ENCODE measurements at places on chromosomes 1 and 21.

- no peak for DNase-seq
These were observed 49.9 kb upstream of the EDN2 start for GRCh38 chr1:41534181-41535076.

DNA sequence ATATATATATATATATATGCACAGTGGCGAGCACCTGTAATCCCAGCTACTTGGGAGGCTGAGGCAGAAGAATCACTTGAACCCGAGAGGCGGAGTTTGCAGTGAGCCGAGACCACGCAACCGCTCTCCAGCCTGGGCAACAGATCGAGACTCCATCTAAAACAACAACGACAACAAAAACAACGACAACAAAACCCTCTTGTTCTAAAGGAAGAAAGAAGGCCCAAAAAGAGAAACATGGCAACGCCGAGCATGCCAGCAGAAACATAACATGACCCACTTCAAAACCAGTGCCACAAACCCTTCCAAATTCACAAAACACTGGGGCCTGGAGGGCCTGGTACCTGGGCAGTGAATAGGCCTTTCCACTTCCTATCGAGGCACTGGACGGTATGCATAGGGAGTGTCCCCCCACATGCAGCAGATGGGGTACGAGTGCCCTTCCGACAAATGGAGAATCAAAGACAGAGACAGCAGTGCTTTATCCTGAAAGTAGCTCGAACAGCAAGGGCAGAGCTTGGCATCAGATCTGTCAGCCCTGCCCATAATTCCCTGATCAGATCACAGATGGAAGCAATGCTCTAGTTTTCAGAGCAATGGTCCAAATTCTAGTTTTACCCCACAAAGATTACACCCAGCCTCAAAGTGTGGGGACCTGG is 52.0 kb downstream of the TOMM20 start:
- no peak for DNase-seq

- no peak for DNase-seq
These were observed 14.7 kb upstream of the SPOCD1 start for GRCh38 chr1:31830511-31830910.

DNA sequence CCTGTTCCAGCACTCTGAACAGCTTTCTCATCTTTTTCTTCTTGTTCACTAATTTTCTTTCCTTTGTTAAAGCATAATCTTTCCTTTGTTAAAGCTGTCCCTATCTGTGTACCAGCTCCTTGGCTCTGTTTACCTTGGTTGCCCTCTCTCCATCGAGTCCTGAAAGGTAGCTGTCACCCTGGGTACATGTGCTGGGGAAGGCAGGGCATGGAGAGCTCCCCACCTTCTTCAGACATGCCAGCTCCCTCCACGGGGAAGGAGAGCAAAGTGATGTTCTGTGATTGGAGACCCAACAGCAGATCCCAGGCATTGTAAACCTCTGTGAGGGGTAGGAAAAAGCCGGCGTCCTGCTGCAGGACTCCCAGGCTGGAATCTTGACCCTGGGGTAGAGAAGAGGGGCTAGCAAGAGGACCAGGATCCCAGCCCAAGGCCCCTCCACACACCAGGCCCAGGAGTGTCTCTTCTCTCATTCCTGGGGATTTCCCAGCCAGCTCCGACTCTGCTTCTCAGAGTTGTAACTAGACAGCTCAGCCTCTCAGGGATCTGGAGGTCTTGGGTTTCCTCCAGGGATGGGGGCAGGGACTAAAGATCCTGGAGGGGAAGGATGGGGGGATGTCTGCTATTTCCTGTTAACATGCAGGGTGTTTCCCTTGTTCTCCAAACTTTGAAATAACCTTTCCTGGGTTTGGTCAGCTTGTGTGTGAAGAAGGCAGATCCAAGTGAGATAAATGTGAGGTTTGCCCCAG is 34.4 kb downstream of the TMCC2 start:
- DNase-seq: no peak

DNA sequence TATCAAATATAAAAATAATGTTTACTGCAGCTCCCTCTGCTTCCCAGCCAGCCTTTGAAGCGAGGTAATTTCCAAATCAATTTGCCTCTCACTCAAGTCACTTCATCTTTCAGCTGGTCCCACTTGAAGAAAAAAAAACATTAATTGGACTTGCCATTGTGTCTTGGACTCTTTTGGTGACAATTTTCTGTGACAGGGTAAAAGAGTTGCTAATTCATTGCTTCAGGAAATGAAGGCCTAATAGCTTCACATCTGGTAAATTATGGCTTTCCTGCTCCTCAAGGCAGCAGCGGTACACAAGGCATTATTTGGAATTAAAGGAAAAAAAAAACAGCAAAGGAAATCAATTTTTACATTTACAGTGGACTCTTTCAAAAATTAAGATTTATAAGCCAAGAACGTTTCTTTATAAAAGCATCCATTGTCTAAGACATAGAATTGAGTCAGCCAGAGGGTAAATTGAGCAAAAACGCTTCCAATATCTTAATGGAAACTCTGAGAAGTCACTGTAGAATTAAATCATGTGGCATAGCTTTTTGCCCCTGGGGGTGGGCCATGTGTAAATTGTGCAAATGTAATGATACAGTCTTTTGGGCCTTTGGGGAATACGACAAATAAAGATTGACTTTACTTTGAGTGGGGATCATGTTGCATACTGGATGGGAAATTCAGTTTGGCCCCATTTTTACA is 102.5 kb downstream of the LYPLAL1 start:
- no peak for DNase-seq

- DNase-seq: peak; percentile 17
These were observed 54.1 kb downstream of the MRPL37 start for GRCh38 chr1:54254055-54254454.

Measured in bone marrow (tissue), 2 donors.